CD4-positive, alpha-beta T cell (primary cell): ENCODE measurements at places on chromosomes 5 and 9.

DNA sequence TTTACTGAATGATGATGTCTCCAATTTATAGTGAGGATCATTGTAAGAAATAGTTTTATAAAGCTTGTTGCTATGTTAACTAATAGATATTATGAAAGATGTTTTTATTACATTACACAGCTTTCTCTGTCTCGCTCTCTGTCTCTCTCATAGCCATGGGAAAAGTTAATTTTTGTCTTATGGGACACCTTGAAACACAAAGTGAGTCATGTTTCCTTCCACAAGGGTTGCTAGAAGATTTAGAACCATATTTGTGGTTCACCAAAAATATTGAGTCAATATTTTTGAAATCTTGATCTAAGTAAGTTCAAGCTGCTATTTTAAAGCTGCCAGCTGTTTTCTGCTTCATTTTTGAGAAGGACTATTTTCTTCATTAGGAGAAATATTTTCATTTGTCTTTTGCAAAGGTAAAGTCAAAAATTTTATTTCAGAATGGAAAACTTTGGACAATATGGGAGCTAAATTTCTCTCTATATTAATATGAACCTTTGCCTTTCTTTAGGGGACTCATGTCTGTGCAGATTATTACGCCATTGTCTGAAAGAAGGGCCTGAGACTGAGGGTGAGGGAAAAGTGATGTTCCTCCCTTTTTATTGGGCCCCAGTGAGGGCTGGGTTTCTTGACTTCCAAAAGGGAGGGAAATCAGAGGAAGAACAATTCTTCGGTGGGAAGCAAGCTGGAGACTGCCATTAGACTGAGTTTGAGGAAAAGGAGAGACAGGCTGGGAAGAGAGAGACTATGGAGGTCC, 87.9 kb upstream of the SLC24A2 start:
- no peak for DNase-seq

DNA sequence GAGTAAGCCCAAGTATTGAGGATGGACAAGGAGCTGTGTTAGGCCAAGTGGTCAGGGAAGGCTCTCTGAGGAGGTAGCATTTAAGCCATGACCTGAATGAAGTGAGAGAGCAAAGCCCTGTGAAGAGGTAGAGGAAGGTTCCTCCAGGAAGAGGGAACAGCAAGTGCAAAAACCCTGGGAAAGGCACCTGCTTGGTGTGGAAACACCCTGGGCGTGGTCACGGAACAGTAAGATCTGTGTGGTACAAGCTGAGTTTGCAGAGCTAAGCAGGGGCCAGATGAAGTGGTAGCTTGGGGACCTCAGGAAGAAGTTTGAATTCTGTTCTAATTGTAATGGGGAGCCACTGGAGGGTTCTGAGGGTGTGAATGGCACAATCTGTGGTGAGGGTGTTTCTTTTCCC, 310.2 kb downstream of the ARHGAP26 start:
- DNase-seq = no peak

GRCh38 chr5:120436996-120437395, 27.1 kb upstream of the PRR16 start:
- no peak for DNase-seq

DNA sequence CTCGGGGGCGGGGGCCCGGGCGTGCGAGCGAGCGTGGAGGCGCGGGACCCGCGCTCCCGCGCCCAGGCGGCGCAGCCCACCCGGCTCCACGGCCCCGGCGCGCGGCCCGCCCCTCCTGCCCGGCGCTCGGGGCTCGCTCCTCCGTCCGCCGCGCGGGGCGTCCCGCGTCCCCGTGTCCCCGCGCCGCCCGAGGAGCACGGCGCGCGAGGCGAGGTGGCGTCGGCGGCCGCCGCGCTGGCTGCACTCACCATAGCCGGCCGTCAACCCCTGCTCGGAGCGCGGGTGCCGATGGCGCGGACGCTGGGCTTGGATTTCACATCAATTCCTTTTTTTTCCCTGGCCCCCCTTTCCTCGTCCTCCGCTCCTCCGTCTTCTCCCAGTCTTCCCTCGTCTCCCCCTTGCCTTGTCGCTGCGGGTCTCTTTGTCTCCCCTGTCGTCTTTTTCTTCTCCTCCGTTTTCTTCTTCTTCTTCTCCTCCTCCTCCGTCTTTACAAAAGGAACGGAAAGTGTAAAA, 494 bp downstream of the PTCH1 start:
- DNase-seq = peak; percentile 52

DNA sequence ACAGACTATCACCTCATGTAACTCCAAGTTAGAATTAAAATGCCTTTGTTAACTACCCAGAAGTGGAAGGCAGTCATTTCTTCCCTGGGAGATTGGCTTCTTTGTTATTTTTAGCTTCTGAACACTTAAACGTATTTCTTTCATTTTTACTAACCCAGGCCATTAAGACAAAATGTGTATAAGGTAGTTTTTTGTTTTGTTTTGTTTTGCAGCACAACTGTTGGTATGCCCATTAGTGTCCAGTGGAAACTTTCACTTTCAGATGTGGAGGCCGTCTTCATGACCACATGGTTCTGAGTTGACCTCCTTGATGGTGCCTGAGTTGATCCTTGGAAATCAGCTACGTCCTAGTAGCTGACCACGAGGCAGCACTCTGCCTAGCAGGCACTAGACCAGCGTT, 264.6 kb upstream of the ZNF608 start:
- no peak for DNase-seq

DNA sequence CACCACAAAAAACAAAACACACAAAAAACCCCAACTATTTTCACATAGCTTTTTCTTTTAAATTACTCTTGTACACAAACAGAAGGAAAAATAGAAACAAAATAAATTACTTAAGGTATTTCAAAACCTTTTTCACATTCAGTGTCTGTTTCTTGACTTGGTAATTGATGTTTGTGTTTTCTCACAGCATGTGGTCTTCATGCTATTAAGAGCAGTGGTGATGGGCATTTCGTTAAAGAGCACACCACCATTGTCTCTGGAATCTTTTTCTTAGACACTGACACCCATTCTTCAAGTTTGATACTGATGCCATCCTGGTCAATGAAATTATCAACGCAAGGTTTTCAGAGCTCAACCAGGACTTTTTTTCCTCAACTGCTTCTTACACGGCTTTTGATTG, 63.8 kb downstream of the SLC28A3 start:
- no peak for DNase-seq

GRCh38 chr9:27160636-27161035, 51.6 kb downstream of the TEK start:
- DNase-seq = no peak

DNA sequence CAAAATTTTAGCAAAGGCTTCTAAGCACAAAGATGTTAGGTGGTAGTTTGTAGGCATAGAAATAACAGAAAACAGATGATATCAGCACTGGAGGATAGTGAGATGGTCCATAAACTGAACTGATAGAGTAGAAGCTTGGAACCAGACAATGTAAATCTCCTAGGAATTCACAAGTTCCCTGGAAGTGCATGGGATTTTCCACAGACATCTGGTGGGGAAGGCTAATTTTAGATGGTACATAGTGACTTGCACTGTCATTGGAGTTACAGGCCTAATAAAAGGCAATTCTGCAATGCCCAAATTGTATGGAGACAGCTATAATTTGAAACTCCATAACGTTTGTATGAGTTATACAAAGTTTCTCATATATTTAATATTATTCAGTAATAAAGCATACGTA, 653.0 kb upstream of the MEF2C start:
- no peak for DNase-seq

DNA sequence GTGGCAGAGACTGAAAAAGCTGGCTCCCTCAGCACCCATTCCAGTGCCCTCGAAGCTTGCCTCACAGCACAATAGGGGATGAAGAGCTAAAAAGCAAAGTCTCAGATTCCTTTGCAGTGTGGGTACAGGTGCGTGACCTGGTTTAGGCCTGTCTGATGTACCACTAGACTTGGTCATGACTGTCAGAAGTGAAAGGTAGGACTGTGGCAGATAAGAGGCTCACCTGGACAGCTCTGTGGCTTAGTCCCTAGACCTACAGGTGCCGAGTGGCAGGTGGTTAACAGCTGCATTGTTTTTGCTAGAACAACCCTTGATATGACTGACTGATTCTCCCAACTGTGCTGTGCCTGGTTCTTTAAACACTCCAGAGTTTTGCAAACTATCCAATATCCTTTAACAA, 14.7 kb upstream of the SFXN1 start:
- DNase-seq = no peak
